Smooth muscle cell of the coronary artery (primary cell): ENCODE measurements at places on chromosomes 3 and 15. TPM values are rescaled to one million over a fixed set of nuclear protein-coding genes. Genes with fewer than 3 reads are reported as not detected.

Gene RYR3
- total RNA-seq = under 0.01 and 0.15 TPM in 2 replicates

Gene PLCB2
- total RNA-seq = 0.12 and 0.23 TPM in 2 replicates

Gene SCAANT1
- not detected in 2 replicates for total RNA-seq

Gene SNTN
- total RNA-seq = not detected in 2 replicates

Gene PLA2G4E
- total RNA-seq = not detected in 2 replicates

Gene MNS1
- total RNA-seq = 0.47 and 0.98 TPM in 2 replicates

Gene TUSC2
- 11.5 and 15.5 TPM in 2 replicates for total RNA-seq

Gene SLC28A2
- not detected in 2 replicates for total RNA-seq

Gene FANCD2OS
- not detected in 2 replicates for total RNA-seq

Gene SLC38A3
- not detected in 2 replicates for total RNA-seq

Gene XYLB
- total RNA-seq = 2.3 and 10.2 TPM in 2 replicates

Gene SUCNR1
- total RNA-seq = 2.2 TPM in 1 of 2 replicates, not detected in the other

Gene TMEM202
- total RNA-seq = not detected in 2 replicates

Gene GBE1
- 170 and 218 TPM in 2 replicates for total RNA-seq

Gene SYNM
- total RNA-seq = 2.4 and 8.9 TPM in 2 replicates

Gene GOLGA6L4
- total RNA-seq = 0.83 and 0.94 TPM in 2 replicates

Gene MED12L
- 0.30 and 0.70 TPM in 2 replicates for total RNA-seq

Gene ILDR1
- not detected in 2 replicates for total RNA-seq

Gene CD80
- total RNA-seq = not detected in 2 replicates

Gene ACAN
- total RNA-seq = 0.15 and 1.2 TPM in 2 replicates
